ENCODE measurements at places on chromosomes 4 and X.

GRCh38 chr4:1873776-1874175 lies 2.6 kb downstream of the NSD2 start:
- DNase-seq: no peak

DNA sequence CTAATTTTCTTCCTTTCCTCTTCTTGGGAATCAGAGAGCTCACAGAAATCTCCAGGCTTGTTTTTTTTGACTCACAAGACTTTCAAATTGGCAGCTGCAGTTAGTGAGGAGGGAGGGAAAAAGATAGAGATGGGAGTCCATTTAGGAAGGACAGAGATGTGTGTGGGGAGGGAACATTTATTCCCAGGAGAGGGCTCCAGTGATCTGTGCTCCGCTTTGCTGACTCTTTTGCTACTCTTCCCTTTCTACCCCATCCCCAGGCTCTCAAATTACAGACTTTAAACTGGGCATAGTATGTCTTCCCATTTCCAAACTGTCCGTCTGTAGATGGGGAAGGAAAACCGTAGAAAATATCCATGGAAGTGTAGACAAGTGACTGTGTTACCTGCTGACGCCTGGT lies 39.1 kb upstream of the UCP1 start:
- no peak for DNase-seq

DNA sequence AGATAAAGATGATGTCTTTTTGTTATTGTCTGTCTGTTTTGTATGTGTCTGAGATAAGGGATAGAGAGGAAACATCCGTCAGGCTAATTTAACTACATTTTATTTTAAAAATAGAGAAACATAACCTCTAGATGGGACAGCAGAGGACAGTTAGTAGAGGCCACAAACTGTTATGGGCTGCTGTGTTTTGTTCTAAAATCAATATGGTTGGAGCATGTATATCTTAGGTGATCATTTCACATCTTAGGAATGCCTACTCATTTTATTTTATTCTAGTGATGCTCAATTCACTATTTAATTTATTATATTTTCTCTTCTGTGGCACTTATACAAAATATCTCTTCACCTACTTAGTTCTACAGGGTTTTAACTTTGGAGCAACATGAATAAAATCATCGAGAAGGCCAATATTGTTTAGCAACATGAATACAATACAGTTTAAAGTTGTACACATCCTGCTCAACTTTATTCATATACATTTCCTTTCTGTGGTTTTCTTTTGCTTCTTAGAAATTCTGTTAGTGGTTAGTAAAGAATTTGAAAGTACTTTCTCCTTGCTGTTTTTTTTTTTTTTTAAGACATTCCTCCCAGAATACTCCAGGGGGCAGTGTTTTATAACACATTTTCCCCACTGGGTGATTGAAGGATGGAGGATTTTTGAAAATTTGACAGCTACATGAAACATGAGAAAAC lies 392.9 kb downstream of the UNC5C start:
- DNase-seq: no peak

- DNase-seq: no peak
Measured at GRCh38 chr4:56217343-56217890, 169.9 kb downstream of the AASDH start.

DNA sequence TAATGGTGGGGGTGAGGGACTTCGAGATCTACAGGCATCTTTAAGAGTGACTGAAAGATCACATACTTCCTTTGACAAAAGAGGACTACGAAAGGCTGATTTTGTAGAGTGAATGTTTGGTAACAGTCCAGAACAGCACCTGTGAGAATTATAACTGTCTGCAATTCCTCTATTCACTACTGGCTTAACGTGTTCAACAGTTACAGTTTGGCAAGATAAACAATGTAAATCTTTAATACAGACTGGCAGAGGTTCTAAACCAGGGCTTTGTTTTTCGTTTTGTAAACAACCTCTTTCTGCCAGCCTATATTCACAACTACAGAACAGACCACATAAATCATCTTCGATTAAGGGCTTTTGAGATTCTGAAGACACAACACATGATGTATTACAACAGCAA lies 66.9 kb downstream of the NCAPG start:
- DNase-seq: no peak

GRCh38 chr4:81756973-81757372 lies 285.3 kb upstream of the RASGEF1B start:
- DNase-seq: no peak

DNA sequence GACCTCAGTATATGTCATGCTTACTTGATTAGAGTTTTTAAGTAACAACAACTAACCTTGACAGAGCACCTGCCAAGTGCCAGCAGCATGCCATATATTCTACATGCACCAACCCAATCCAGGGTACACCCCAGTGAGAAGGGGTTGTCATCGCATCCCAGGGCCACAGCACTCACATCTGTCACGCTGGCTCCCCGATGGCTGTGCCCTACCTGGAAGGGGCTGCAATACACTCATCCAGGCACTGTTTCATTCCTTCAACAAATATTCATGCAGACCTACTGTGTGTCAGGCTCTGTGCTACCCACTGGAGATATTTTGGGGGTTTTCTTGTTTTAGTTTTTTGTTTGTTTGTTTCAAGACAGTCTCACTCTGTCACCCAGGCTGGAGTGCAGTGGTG lies 49.5 kb downstream of the PPP2R2C start:
- no peak for DNase-seq

DNA sequence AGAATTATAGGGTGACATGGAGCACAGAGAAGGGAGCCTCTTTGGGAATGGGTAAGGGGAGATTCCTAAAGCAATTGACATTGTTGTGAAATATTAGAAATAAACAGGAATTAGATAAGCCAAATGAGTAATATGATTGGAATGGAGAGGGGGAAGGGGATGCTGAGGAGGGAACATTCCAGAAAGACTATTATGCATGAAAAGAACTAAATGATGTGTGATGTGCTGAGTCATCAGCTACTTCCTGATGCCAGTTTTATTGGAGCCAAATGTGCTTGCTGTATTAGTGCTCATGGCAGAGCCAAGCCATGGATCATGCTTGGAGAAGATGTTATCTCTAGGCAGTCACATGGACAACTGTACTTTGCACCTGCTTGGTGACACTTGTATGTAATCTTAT lies 189.0 kb upstream of the HCCS start:
- no peak for DNase-seq

DNA sequence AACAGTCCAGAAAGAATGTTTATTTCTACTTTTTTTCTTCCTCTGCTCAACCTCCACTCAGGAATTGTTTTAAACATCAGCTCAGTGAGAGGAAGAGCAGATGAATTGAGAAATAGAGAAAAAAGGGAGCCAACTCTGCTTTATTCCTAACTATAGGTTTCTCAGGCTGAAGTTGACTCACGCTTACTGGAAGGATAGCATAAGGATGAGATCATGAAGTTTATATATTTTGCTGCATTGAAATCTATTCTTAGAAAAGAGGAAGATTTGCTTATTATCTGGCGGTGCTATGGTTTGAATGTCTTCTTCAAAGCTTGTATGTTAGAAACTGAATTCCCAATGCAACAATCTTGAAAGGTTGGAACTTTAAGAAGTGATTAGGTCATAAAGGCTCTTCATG lies 1673.4 kb upstream of the PCDH7 start:
- DNase-seq: no peak

GRCh38 chr4:48346594-48346993 lies 5.3 kb downstream of the SLAIN2 start:
- no peak for DNase-seq

GRCh38 chr4:129322920-129323319 lies 227.0 kb downstream of the C4orf33 start:
- no peak for DNase-seq

GRCh38 chr4:96675416-96675815 lies 835.5 kb downstream of the PDHA2 start:
- DNase-seq: no peak

- no peak for DNase-seq
Measured at GRCh38 chr4:24473309-24473721, 111.0 kb downstream of the DHX15 start.

GRCh38 chr4:137474711-137475301 lies 57.5 kb downstream of the PCDH18 start:
- DNase-seq: no peak

- no peak for DNase-seq
Measured at GRCh38 chrX:41350976-41351569, 17.1 kb downstream of the DDX3X start.

GRCh38 chrX:68199062-68199848 lies 234.0 kb downstream of the OPHN1 start:
- no peak for DNase-seq

GRCh38 chrX:38341442-38341841 lies 11.0 kb upstream of the OTC start:
- no peak for DNase-seq

- DNase-seq: no peak
Measured at GRCh38 chrX:124573468-124573867, 227.1 kb downstream of the SH2D1A start.

GRCh38 chrX:30653415-30654131 lies at the start of gene GK:
TSS of gene GK (plus strand) at chrX:30653423. CDS start at chrX:30653538, 115 bp downstream.
- DNase-seq: no peak

DNA sequence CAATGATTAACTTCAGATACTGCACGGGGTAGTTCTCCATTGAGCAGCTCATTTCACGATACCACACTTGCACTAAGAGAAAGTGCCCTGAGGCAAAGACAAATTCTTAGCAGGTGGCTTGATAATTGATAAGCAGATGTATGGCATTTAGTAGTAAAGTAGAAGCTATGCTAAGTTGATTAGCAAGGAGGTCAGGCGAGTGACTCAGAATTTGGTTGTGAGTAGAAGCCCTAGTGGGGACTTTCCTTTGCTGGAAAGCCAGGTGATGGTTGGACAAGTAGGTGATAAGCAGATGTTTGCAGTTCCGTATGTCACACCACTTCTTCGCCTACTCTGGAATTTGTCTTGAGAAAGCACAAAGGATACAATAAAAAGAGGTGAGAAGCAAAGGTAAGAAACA lies 58.7 kb downstream of the TLL1 start:
- DNase-seq: no peak

- DNase-seq: no peak
Measured at GRCh38 chr4:34293459-34293858, 1950.9 kb downstream of the ARAP2 start.

GRCh38 chr4:42683393-42683792 lies 26.5 kb upstream of the ATP8A1 start:
- DNase-seq: no peak

DNA sequence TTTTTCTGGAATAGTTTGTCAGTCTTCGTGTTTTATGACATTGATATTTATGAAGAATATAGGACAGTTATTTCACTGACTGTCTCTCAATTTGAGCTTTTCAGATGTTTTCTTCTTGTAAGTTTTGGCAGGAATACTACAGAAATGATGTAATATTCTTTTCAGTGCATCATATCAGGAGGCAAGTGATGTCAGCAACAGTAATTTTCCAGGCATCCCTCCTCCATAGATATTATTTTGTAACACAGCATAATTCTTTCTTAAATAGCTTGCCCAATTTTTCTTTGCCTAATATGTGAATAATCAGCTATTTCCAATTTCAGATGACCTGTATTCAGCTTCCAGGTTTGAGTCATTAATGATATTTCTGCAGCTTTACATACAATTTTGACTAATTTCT lies 211.1 kb downstream of the ADGRL3 start:
- DNase-seq: no peak

GRCh38 chrX:112510629-112511028 lies 169.1 kb downstream of the LHFPL1 start:
- no peak for DNase-seq

- DNase-seq: no peak
Measured at GRCh38 chr4:80062527-80062926, 10.5 kb downstream of the ANTXR2 start.

DNA sequence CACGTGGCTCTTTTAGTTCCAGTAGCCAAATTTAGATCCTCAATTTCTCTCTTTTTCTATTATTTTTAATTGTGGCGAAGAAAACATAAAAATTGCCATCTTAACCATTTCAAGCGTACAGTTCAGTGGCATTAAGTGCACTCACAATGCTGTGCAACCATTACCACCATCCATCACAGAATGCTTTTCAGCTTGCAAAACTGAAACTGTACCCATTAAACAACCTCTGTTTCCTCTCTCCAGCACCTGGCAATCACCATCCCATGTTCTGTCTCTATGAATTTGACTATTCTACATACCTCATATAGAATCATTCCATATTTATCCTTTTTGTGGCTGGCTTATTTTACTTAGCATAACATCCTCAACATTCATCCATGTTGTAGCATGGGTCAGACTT lies 74.9 kb downstream of the METTL14 start:
- no peak for DNase-seq

- DNase-seq: no peak
Measured at GRCh38 chrX:119455264-119455663, 13.0 kb upstream of the SLC25A5 start.

GRCh38 chr4:41334182-41334581 lies 77.5 kb downstream of the UCHL1 start:
- DNase-seq: no peak

DNA sequence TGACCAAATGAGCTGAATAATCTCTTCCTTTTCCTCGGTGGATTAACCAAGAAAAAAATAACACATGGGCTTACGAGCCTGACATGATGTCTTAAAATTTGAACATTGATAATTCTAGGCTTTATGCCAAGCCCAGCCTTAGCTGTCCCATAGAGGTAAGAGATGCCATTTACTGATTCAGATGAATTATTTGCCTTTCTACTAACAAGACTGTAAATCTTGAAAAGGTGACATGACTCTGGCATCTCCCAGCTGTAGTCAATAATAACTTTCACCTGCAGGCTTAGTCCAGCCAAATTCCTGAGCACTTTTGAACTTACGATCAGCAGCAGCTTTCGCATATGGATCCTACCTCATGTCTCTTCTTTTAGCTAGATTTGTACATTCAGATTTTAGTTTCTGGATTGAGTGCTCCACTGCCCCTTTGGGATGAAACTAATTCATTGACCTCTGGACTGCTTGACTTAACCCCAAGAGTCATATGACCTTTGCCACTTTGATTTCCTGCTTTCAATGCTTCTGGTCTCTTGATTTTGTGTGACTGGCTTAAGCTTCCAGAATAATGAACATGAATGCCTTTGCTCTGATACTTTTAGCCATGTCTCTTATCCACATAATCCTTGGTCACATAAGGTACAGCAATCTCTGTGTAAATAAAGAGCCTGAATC lies 876.4 kb upstream of the SLIT2 start:
- no peak for DNase-seq

DNA sequence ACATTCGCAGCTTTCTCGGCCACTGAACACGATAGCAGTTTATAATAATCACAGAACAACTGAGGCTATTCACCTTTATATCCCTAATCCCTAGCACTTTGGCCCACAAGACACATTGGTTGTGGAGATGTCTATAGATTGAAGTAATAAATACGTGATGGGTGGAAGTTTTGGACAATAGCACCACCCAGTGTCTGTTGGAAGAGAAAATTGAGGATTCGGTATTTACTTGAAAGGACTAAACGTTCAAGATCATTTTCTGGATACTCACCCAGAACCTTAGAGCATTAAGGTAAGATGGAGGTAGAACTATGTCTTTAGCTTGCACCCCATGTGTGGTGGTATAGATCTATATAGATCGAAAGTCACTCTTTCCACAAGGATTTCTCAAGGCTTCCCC lies 787 bp upstream of the TMSB15A start:
- no peak for DNase-seq

- DNase-seq: no peak
Measured at GRCh38 chrX:115367455-115367854, 77.9 kb downstream of the LUZP4 start.

Data from GDM1 (cell line).